Osteocyte (in vitro differentiated cells): ENCODE measurements at places on chromosomes 2 and 18. TPM values are rescaled to one million over a fixed set of nuclear protein-coding genes. Genes with fewer than 3 reads are reported as not detected.

DNA sequence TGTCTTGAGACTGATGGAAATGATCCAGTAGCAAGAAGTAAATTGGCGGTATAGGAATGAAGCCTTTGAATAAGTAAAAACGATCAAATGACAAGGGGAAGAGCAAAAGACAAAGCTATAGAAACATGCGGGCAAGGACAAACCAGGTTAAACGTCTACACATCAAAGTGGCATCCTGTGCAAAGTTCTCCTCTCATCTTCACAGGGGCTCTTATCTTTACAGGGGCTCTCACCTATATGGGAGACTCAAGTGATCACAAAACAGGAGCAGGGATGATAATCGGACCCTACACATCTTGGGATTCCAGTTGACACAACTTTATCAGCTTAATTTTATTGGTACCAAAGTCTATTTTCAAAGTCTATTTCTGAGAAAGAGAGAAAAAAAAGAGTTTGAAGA is 1778.9 kb upstream of the CELF4 start:
- DNase-seq: no peak

DNA sequence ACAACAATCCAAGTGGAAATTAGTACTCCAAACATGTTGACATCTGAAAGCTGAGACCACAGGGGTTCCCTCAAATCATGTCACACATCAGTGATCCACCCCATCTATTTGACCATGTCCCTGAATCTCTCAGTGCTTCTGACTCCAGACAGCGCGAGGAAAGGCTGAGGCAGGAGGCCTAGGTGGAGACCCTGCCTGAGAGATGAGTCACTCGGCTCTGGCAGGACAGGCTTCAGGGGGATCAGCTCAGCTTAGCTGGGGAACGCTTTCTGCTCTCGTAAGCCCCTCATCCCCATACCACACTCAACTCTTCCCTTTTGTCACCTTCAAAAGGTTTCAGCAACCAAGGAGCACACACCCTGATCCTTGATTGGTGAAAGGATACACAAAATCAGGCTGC is 5.8 kb upstream of the FAM228A start:
- DNase-seq: no peak

DNA sequence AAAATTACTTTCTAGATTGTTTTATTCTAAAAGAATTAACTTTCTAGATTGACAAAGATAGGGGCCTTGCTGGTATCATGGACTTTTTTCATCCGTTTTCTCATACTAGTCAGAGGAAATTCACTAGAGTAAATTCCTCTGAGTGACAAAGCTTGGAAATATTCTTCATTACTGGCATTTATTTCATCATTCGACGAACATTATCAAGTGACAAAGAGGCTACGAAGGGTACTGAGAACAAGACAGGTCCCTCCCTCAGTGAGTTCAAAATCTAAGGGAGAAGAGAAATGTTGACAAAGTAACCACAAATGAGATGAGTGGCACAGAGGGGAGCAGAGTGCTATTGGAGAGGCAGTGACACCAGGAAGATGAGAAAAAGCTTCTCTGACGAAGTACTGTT is 4.3 kb downstream of the EPG5 start:
- no peak for DNase-seq

DNA sequence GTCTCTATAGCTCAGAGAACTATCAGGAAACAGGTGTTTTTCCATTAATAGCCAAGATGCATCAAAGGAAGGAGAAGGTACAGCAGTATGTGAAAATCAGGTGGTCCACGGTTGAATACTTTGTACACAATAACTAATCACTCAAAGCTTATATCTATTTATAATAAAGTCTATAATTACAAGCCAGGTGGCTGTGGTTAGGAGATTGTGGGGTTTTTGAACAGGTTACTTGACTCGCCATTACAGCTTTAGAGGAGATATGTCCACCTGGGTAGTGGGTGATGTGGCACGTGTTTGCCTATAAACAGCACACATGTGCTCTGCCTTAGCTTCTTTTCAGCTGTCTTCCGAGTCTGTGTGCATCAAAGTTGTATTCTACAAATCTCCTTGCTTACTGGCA is 892.2 kb upstream of the ZEB2 start:
- no peak for DNase-seq

- no peak for DNase-seq
Observed at GRCh38 chr2:22143840-22144239, 1020.1 kb downstream of the TDRD15 start.

DNA sequence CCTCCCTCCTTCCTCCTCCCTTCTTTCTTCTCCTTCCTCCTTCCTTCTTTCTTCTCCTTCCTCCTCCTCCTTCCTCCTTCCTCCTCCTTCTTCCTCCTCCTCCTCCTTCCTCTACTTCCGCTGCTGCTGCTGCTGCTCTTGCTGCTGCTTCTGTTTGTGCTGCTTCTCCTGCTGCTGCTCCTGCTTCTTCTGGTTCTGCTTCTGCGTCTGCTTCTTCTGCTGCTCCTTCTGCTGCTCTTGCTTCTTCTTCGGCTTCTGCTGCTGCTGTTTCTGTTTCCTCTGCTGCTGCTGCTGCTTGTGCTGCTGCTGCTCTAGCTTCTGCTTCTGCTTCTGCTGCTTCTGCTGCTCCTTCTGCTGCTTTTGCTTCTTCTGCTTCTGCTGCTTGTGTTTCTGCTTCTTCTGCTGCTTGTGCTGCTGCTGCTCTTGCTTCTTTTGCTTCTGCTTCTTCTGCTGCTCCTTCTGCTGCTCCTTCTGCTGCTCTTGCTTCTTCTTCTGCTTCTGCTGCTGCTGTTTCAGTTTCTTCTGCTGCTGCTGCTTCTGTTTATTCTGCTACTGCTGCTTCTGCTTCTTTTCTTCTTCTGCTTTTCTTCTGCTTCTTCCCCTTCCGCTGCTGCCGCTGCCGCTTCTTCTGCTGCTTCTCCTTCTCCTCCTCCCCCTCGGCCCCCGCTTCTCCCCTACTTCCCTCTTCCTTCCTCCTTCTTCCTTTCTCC is 8.6 kb downstream of the SNRNP27 start:
- no peak for DNase-seq

- no peak for DNase-seq
Observed at GRCh38 chr2:111715987-111716904, 167.7 kb downstream of the ANAPC1 start.

GRCh38 chr2:143000599-143000998 is 123.1 kb downstream of the KYNU start:
- no peak for DNase-seq

- no peak for DNase-seq
Observed at GRCh38 chr2:43100883-43101662, 125.3 kb downstream of the ZFP36L2 start.

GRCh38 chr2:228615496-228615895 is 434.0 kb upstream of the SPHKAP start:
- DNase-seq: no peak

DNA sequence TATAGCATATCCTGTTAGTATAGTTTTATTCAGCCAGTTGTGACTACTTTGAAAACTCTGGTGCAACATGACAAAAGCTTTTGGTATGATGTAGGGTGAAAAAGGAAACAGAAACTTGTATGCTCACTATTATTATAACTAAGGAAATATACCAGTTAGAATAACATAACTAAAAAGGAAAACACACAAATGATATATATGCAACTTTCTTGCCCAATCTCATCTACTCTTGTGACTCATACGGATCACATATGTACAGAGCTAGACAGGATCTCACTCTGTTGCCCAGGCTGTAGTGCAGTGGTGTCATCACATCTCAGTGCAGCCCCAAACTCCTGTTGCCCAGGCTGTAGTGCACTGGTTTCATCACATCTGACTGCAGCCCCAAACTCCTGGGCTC is 12.4 kb upstream of the TLK1 start:
- DNase-seq: no peak

GRCh38 chr2:128637481-128638155 is 318.9 kb upstream of the HS6ST1 start:
- peak; percentile 60 for DNase-seq

DNA sequence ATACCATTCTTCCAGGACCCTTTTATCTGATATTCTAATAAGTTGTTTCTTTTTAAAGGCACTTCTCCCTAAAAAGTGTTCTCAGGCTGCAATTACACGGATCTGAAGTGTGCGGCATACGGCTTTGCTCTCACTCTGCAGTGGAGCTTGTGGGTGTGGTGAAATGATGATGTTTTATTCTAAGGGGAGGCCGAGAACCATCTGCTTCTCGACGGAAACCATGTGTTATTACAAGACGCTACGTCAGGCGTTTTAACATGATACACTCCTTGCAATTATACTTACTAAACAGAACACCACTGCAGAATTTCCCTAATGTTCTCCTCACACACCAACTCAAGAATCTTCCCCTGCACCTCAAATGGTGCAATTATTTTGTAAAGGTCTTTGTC is 34.9 kb upstream of the CTDP1 start:
- no peak for DNase-seq

GRCh38 chr2:71852141-71852711 is 295.4 kb downstream of the CYP26B1 start:
- DNase-seq: no peak

GRCh38 chr2:105886687-105887086 is 142.0 kb downstream of the NCK2 start:
- no peak for DNase-seq

DNA sequence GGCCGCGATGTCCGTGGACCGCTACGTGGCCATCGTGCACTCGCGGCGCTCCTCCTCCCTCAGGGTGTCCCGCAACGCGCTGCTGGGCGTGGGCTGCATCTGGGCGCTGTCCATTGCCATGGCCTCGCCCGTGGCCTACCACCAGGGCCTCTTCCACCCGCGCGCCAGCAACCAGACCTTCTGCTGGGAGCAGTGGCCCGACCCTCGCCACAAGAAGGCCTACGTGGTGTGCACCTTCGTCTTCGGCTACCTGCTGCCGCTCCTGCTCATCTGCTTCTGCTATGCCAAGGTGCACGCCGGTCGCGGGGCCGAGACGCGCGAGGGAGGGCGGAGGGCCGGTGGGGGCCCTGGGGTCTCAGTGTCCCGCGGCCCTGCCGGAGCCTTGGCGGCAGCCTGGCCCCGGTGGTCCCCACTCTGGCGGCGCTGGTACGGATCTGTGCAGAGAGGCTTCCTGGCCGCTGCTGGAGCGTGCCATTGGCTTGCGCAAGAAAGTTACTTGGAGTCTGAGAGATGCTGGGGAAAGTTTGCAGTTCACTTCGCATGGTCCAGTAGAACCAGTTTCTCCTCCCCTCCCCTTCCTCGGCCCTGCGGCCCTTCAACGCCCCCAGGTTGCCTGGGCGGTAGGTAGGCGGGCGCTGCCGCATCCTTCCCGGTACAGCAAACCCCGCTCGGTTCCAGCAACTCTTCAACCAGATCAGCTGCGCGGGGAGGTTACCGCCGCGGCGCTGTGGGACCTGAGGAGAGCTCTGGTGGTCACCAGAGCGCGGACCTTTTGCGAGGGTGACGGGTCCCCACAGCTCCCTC is 1.5 kb downstream of the GALR1 start:
- DNase-seq: no peak

- no peak for DNase-seq
Observed at GRCh38 chr2:179793238-179793637, 68.2 kb downstream of the ZNF385B start.

- no peak for DNase-seq
Observed at GRCh38 chr2:61640406-61640805, 102.2 kb upstream of the XPO1 start.

DNA sequence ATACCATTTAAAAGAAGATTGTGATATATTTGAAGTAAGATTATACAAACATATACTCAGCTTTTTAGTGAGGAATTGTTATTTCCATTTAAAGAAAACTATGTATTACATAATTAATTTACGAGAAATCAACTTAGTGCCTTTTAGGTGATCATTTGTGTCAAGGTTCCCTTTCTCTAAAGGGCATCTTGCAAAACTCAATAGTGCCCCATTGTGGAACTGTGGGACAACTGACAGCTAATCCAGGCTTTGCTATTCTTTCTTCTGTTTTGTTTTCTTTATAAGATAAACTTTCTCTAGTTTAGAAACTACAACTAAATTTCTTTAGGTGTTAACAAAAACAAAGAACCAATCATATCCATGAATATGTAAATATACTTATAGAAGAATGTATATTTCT is 24.3 kb upstream of the VIT start:
- no peak for DNase-seq

Gene KYNU
- 0.21 and 0.24 TPM in 2 replicates for total RNA-seq

Gene TUBA3E
- not detected in 2 replicates for total RNA-seq

Gene SERPINB13
- total RNA-seq: not detected in 2 replicates

Gene KCNJ13
- total RNA-seq: not detected in 2 replicates

Gene KATNAL2
- 7.1 and 7.9 TPM in 2 replicates for total RNA-seq

Gene ARHGAP28
- total RNA-seq: 18.1 and 22.8 TPM in 2 replicates

Gene RFX8
- not detected in 2 replicates for total RNA-seq

Gene HRH4
- total RNA-seq: not detected in 2 replicates

Gene PKDCC
- 37.1 and 42.2 TPM in 2 replicates for total RNA-seq

Gene FSIP2
- 3.4 and 3.5 TPM in 2 replicates for total RNA-seq

Gene ZSWIM2
- not detected in 2 replicates for total RNA-seq

Gene KRCC1
- total RNA-seq: 20.8 and 22.4 TPM in 2 replicates
